ENCODE measurements at places on chromosomes 1 and 21.

DNA sequence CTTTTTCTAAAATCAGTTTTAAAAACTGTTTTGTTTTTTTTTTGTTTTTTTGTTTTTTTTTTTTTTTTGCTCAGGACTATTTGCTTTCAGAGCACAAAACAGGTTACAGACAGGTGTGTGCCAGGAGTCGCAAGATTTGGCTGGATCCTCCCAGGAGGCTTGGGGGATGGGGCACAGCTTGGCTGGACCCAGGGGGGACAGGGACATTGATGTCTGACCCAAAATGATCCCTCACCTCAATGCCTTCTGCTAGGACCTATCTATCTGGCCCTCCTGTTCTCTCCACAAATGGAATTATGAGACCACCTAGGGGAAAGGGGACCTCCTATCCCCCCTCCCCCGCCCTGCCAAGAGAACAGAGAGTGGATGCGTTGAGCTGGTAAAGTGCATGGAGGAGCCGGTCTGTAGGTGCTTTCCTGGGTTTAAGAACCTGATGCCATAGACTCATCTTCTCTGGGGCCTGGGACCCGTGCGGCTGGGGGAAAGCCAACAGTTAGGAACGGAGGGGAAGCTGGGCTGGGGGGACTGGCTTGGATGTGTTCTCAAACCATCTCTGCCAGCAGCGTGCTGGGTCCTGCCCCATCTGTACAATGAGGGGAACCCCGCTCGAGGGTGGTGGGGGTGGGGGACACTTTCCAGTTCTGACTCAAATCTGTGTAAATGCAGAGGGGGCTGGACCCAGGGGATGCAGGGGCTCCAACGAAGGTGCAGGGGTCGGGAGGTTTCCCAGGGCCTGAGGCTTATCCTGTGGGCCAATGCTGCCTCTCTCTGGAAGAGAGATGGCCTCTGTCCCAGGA lies 28.9 kb downstream of the RUNX3 start:
- DNase-seq: peak; percentile 36

DNA sequence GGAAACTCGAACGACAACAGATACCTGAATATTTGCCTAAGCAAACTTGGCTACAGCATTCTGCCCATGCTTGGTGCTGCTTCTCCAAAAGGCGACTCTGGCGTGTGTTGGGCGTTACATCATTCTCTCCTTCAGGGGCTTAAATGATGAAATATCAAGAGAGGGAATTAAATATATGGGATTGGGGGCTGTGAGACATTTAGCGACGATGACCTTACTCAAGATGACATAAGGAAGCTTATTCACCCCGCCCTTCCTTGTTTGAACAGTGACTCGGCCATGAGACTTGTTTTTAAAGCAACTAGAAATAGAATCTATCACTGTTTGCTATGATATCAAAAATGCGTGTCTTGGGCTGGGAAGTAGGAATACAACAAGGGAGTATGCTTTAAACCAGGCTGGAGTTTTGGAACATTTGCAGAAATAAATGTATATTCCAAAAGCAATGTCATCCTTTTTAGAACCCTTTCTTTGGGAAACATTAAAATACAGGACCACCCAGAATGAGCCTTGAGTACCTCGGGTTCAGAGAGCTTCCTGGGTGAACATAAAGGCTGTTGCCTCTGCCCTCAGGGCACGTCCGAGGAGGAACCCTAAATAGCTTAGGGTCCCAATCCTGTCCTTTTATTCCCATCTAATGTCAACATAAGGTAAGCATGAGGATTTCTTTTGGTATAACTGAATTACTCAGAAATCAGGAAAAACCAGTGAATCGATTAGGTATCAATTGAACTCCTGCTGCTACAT lies 123.3 kb upstream of the SLC45A1 start:
- no peak for DNase-seq

DNA sequence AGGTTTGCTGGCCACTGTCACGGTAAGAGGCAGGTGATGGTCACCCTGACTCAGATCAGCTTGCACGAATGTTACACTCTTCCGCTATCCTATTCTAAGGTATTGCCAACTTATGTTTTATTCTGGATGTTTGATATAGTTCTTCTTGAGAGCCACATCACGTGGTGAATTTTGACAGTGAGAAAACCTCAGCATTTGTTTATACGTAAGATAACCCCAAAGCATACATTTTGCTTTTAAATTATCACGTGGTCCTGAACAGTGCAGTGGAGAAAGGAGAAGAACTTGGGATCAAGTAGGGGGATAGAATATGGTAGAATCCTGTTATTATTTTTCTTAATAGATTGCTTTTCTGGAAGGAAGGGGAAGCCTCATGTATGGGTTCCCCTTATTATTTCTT lies 16.6 kb downstream of the ATP1A1 start:
- DNase-seq: no peak

DNA sequence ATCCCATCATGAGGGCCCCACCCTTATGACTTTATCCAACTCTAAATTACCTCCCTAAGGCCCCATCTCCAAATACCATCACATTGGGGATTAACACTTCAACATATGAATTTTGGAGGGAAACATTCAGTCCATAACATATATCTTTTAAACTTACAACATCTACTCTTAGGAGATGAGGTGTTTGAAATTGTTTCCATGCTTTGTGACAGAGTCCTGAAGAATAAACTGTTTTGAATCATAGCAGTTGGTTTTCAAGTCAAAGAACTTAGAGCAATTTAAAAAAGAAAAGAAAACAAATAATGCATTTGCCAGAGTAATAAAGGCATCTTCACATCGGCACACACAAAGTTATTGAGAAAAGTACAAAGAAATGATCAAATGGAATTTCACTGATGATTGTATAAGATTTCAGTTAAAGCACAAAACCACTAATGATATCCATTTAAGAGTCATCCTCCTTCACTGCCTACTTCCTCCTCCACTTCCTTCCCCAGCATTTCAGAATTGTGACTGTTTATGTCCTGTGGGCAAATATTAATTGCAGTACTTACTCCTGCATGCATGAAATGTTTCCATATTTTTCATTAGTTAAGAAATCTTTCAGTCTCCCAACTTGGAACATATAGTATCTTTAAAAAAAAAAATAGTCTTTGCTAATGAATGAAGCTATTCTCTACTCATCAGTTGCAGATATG lies 202.0 kb downstream of the LRRC40 start:
- no peak for DNase-seq

GRCh38 chr1:205396967-205397616 lies 24.8 kb downstream of the LEMD1 start:
- DNase-seq: no peak

- DNase-seq: no peak
Observed at GRCh38 chr1:230072866-230073265, 5.8 kb downstream of the GALNT2 start.

- DNase-seq: no peak
Observed at GRCh38 chr1:184052750-184053149, 1.2 kb downstream of the TSEN15 start.

GRCh38 chr1:2847086-2847985 lies 45.8 kb upstream of the TTC34 start:
- DNase-seq: no peak

DNA sequence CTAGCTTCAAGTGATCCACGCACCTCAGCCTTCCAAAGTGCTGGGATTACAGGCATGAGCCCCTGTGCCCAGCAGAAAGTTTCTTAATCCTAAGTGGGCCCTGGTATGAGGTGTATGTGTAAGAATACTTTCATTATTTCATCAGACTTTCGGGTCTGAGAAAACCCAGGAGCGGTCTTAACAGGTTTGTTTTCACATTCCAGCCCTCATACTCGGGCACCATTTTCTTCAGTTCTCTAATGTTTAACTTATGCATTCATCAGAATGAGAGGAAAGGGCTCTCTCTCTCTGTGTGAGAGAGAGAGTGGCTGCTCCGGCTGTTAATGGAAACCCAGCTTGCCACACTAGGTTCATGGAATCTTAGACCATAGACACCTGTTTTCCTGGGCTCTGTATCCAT lies 4.2 kb upstream of the PADI1 start:
- DNase-seq: no peak

GRCh38 chr1:223034270-223034798 lies 108.7 kb downstream of the TLR5 start:
- DNase-seq: peak; percentile 54

- no peak for DNase-seq
Observed at GRCh38 chr1:63322114-63322943, at the start of gene FOXD3. FOXD3 (plus strand) TSS chr1:63322567; CDS start chr1:63323059, 492 bp downstream.

GRCh38 chr1:244830639-244831038 lies 4.8 kb upstream of the COX20 start:
- DNase-seq: no peak

GRCh38 chr1:110719908-110720307 lies 45.2 kb upstream of the KCNA3 start:
- DNase-seq: no peak

All from cardiac septum (tissue), 1 donor.